ELR (cell line): ENCODE measurements at places on chromosomes 1 and 21.

DNA sequence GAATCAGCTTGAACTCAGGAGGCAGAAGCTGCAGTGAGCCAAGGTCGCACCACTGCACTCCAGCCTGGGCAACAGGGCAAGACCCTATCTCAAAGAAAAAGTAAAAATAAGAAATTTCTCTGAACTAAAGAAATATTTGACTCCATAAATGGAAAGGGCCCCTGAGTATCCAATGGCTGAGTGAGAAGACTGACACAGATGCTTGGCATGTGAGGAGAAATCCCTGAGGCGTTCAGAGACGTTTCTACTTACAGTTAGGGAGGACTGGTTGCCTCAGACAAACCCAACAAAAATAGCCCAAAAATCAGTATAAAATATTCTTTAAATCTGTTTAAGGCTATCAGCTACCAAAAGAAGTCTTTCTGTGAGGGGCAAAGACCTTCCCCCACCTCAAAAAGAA is 3.0 kb upstream of the SUMO3 start:
- DNase-seq, result peak; percentile 75

DNA sequence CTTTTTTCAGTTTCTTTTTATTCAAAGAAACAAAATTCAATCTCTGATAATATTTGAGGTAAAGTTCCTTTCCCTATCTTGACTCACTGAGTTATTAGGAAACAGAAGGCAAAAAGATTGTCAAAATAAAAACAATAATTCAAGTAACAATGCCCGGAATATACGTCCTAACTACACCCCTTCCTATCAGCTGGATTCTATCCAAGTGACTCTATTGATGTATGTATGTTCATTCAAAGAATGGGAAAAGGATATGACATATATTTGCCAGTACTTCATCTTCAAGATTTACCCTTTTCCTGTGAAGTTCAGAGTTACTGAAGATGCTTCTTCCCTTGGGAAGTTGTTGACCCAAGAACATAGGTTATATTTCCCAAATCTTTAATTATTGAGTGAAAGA is 13.7 kb downstream of the SPRTN start:
- no peak for DNase-seq

GRCh38 chr1:213598263-213598662 is 389.5 kb upstream of the PROX1 start:
- DNase-seq, result no peak

DNA sequence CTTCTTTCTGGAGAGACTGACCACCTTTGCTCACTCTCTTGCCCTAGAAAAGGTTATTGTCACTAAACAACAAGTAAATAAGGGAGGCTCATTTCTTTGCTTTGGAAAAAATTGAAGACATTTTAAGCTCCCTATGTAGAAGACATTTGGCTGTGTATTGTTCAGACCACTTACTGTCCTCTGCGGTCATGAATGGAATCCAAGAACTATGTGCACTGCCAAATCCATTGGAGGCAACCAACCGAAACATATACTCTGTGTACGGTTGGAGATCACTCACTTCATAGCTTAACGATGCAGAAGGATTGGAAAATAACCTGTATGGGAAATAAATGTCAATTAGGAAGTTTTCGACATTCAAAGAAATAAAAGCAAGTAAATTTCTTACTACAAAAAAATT is 332.8 kb downstream of the KCTD3 start:
- DNase-seq, result no peak

DNA sequence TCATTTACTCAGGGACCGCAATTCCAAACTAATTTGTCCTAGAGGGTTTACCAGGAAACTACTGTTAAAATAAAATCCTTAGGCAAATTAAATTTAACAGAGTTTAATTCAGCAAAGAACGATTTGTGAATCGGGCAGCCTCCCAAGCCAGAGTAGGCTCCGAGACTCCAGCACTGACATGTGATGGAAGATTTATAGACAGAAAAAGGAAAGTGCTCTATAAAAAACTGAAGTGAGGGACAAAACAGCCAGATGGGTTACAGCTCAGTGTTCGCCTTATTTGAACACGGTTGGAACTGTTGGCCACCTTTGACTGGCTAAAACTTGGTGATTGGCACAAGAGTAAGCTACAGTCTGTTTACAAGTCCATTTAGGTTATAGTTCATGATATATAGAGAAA is 35.2 kb upstream of the RCSD1 start:
- no peak for DNase-seq

- peak; percentile 50 for DNase-seq
Observed at GRCh38 chr1:235270625-235271024, 57.4 kb downstream of the ARID4B start.

DNA sequence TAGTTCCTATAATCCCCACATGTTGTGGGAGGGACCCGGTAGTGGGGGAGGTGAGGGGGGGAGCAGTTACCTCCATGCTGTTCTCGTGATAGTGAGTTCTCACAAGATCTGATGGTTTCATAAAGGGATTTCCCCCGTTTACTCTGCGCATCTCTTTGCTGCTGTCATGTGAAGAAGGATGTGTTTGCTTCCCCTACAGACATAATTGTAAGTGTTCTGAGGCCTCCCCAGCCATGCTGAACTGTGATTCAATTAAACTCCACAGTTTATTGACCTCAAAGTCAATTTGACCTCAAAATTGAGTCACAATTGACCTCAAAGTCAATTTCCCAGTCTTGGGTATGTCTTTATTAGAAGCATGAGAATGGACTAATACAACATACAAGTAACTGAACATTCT is 19.7 kb downstream of the DPH5 start:
- DNase-seq, result no peak

DNA sequence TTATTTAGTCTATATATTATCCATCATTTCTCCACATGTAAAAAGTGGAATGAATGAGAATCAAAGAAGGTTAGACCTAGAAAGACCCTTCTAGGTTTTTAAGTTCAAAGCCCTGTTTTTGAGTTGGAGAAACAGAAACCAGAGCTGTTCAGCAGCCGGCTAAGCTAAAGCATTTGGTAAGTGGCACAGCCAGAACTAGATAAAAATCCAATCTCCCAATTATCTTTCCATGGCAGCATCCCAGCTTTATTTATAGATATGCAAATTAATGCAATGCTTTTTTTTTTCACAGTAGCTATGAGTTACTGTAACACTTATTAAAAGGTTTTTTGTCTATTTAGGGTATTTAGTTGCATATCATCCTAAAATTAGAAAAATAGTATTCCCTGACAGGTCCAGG is 85.1 kb downstream of the NIBAN1 start:
- DNase-seq, result no peak

GRCh38 chr1:28914228-28915030 is at the start of gene EPB41:
TSS of gene EPB41 (plus strand) at chr1:28914569. CDS start at chr1:28987438, 72,869 bp downstream.
- DNase-seq, result peak; percentile 83
